Erythroblast (primary cell): ENCODE measurements at places on chromosomes 16 and 17.

DNA sequence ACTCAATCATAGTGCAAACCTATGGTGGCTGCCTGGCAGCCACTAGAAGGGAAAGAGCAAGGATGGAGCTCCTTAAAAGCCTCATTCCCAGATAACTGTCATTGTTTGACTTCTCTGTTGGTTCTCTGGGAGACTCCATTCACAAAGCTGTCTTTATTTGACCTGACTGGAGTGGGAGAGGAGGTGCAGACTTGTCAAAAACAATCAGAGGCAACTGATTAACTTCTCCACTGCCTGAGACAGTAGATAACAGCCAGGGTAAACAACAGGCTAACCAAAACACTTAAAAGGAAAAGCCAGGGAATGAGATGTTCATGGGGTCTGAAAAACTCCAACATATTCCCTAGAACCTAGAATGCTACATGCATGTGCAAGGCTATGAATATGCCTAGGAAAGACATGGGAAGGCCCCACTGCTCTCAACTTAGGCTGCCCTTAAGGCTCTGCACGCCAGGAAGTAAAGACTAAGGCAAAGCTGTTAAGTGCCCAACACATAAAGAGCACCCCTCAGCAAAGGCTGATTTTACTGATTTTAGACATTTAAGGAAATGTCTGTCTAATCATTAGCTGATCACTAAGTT, 82.0 kb downstream of the TTC19 start:
- no peak for DNase-seq

GRCh38 chr17:57136355-57136754, 51.3 kb downstream of the AKAP1 start:
- no peak for DNase-seq

DNA sequence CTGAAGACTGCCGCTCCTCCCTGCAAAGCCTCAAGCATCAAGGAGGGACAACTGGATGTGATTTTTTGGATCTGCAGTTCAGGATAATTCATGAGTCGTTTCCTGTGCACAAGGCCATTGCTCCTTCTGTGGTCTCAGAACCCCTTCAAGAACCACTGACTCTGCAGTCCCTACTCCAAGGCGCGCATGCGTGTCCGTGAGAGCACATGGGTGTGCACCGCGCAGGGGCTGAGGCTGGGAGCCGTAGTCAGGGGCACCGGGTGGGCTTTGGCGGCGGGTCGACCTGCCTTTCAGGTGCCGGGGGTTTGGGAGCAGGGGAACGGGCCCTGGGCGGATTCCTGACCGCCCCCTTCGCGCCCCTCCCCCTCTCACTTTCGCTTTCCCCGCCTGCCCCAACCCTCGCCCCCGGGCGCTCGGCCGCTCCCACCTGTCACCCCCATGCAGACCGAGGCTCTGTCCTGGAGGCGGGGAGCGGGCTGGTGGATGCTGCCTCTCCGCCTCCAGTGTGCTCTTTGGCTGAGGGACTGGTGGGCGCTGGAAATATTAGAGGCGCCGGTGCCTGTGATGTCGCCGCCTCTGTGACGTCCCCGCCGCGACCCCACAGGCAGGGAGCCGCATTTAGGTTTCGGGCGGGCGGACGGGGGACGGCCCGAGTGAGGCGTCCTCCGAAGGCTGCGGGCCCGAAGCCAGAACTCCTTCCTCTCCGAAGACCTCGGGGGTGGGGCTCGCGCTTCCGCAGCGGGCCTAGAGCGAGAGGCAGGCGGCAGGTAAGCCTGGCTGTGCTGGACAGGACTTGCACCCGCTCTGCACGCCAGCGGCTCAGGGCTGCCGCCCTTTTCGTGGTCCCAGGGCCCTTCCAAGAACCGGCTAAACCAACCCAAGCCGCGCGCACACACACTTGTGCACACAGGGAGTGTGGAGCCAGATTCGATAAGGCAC, at the start of gene SPATA32:
TSS of gene SPATA32 (minus strand) at position 518 of the 939 bp plus-strand sequence. CDS start at position 440, 78 bp downstream.
- peak; percentile 51 for DNase-seq

- no peak for DNase-seq
These were observed 3.5 kb downstream of the OMG start for GRCh38 chr17:31293581-31293980.

DNA sequence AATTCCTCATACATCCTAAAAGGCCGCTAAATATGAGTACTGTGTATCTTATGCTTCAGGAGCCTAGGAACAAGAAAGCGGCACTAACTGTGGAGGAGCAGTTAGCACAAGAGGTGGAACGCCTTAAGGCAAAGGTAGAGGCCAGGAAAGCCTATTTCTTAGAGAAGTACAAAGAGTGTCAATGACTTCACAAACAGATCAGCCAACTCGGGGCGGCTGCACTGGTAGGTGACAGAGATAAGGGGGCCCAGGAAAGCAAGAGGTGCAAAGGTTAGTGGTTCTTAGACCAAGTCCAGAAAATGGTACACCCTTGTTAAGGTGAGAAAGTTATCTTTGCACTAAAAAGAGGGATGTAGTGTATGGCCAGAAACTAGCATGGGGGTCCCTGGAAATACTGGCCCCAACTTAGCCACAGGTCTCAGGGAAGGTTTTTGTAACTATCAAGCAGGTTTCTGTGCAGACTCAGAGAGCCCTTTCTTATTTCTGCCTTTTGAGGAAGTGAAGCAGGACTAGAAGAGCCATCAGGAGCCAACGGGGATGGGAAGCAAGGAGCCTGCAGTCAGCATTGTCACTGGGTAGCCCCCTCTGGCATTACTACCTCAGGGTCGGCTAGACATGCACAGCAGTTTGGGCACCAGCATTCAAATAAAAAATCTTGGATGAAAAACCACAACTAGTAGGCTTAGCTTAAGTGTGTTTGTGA, 24.1 kb downstream of the CALCOCO2 start:
- DNase-seq = no peak

GRCh38 chr16:6913566-6913965, 419.1 kb upstream of the RBFOX1 start:
- DNase-seq = no peak

DNA sequence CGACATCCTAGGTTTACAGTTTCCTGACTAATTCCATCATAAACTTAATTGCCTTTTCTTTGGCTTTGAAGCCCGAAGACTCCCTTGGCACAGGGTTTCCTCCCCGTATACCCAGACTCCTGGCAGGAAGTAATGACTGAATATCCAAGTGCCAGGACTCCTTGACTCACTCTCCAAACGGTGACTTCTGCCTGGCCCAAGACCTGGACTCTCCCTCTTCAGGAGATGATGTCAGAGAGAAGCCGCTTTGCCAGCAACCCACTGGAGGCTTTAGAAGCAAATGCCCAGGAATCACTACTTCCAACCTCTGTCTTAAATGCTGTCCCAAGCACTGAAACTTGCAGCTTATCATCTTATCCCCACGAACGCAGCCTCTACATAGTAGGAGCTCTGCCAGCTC, 146.5 kb downstream of the RGS9 start:
- no peak for DNase-seq

DNA sequence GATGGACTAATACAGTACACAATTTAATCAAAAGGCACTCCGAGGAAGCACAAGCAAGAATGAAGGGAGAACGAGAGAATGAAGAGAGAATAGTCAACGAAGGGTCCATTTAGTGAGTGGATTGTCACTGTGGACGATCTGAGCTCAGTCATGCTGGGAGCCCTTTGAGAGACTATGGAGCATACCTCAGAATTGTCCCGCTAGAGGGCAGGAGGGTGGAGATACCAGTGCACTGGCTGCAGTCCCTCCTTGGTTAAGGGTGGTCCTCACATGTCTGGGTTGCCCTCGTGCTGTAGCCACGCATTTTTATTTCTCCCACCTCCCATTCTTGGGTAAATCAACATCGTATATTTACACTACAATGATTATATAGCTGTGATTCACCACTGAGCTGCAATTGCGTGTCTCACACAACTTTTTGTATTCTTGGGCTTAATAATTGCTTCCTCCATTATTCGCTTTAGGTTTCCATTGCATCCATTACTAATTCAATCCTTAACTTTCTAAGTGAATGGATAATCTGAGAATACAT, 33.2 kb upstream of the FAM20A start:
- DNase-seq = no peak

GRCh38 chr17:68760141-68760475, 158.9 kb upstream of the FAM20A start:
- no peak for DNase-seq

DNA sequence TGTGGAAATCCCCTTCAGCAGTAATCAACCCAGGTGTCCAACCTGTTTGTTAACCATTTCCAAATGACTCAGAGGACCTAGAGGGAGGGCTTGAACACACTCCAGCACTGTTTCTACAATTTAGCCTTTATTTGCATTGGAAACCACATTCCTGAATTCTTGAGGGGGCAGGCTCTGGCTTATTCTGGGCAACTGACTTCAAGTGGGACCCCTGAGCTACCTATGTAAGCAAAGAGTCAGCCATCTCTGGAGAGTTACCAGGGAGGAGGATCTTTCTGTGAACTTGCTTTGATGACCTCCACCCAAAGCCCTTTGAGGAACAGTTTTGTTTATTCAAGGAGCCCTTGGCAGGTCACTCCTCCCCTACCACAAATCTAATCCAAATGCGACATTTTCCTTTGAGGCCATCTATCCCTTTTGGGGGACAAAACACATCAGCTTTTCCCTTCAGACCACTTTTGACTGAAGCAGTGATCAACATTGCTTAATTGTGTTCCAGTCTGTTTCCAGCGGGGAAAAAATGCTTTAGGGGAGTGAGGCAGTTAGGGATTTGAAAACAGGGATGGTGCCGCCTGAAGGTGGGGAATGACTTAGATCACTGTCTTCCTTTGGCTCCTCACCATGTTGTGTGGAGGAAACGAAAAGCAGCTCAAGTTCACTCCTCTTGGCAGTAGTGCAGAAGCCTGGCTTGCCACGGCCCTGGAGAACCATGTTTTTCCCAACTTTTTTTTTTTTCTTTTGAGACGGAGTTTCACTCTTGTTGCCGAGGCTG, 46.2 kb downstream of the TUBD1 start:
- DNase-seq = no peak

DNA sequence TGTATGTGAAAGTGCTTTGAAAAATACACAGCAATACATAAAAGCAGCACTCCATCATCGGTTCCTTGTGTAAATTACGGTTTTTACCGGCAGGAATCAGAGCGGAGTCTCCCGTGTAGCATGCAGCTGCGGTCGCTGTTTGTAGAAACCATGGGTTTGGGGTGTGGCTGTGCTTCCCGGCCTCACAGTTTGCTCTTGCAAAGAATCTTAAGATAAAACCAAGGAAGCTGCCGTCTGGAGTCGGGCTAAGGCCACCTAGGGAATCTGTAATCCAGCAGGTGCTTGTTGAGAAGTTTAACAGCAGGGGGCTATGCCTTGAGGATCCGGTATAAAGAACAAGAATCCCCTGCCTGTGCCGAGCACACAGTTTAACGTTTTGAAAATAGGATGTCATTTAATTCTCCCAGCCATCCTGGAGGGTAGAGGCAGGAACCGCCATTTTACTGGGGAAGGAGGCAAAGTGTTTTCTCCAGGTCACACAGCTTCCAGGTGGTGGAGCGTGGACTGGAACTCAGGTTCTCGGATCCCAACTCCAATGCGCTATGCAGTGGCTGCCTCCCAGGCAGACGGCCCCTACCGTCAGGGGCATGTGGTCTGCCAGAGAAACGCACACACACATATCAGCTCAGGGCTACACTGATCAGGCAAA, 6.0 kb upstream of the TLCD3A start:
- DNase-seq = no peak

DNA sequence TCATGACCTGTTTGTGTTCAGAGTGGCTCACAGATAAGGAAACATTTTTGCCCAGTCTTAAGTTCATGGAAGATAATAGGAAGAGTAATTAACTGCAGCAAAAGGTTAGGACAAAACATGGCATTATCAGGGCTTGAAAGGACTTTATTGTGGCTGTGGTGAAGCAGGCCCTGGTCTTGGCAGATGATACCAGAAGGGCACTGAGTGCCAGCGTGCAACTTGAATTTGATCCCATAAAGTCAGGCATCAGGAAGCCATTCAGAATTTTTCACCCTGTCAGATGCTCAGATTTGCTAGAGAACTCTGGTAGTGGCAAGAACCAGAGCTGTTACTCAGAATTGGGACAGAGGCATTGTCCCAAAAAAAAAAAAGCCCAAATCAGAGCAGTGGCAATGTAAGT, 11.2 kb upstream of the COG7 start:
- no peak for DNase-seq

DNA sequence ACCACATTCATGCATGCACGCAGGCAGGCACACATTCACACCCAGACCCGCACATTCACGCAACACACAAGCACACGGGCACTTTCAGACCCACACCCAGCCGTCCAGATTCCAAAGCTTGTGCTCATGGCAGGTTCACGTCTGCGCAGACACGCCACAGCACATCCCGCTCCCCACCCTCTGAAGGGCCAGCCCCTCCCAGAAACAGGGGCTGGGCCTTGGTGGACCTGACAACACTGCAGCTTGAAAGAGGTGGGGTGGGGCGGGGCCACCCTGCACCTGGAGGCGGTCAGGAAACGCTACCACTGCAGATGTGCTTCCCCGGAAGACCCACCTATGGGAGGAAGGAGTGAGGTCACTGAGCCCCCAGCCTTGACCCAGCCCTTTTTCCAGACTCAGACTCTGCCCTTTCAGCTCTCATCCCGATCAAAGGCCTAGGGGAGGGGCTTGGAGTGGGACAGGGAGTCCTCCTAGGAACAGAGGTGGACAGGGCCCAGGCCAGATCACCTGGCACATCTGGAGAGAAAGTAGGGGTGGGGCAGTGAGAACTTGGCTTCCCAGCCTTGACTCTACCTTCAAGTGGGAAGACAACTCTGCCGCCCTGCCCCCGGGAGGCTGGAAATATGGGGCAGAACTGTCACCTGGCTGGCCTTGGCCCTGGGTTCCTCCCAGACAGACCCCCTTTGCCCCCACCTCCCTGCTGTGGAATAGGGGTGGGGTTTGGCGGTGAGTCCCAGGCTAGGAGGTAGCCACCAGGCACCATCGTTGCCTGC, 11.0 kb downstream of the P3H4 start:
- no peak for DNase-seq

DNA sequence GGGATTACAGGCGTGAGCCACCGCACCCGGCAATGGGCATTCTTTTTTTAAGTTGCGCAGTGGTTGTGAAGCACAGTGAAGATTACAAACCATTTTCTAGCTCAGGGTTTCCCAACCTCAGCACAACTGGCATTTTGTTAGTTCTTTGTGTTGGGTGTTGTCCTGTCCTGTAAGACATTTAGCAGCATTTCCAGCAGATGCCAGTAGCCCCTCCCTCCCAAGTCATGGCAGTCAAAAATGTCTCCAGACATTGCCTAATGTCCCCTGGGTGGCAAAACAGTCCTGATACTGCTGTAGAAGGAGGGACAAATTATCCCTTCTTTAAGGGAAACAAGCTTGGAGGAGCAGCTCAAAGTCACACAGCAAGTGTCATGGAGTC, 15.6 kb downstream of the PLK1 start:
- no peak for DNase-seq

GRCh38 chr17:50203086-50203485, 1.7 kb upstream of the COL1A1 start:
- no peak for DNase-seq

GRCh38 chr17:15479703-15480102, 12.3 kb upstream of the CDRT4 start:
- no peak for DNase-seq

- DNase-seq = no peak
These were observed 16.4 kb upstream of the SLC6A4 start for GRCh38 chr17:30251931-30252330.

DNA sequence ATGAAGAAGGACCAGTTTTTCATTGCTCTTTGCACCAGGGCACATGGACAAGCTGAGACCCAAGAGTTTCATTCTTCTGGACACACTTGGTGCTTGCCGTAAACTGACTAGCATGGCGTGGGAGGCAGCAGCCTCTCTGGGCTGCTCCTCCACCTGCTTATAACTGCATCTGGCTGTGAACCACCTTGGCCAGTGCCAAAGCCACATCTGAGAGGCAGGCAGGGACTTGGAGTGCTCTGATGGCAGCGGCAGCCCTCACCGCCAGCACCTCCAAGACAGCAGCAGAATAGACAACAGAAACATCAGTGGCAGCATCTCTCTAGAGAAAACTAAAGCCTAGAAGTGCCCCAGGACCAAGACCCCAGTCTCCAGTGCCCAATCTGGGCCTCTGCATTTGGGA, 4.7 kb downstream of the KRT37 start:
- DNase-seq = no peak
